ENCODE measurements at places on chromosomes 16 and 17.

DNA sequence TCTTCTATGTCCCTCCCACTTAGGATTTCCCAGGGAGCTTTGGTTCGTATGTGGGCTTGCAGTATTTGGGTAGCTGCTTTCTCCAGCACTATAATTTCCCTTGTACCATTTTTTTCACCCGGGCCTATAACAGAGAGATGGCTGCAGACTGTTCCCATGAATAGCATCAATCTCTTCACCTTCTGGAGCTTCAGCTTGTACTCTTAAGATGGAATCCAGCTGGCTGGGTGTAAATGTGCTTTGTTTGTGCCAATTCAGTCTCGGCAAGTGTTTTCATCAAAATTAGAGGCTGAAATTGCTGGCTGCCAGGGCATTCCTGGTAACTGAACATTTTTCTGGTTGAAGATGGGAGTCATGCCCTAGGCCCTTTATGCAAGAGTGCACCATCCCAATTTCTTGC, 12.2 kb upstream of the CPD start:
- no peak for DNase-seq

GRCh38 chr17:73639932-73640331, 4.3 kb downstream of the SDK2 start:
- no peak for DNase-seq

DNA sequence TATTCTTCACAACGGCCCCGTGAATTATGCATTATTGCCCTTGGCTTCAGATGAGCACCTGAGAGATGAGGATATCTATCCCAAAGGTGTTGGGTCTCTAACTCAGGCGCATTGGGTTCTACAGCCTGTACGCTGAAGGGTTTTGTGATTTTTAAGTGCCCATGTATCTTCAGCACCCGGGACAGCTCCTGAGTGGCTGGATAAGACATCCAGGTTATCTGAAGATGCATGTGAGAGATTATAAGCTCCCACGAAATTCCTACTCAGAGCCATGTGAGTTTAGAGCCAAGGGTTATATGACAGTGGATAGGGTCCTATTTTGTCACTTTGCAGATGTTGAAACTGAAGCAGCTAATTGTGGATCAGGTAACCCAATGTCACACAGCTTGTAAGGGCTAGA, 612.3 kb upstream of the EEF2KMT start:
- peak; percentile 48 for DNase-seq

DNA sequence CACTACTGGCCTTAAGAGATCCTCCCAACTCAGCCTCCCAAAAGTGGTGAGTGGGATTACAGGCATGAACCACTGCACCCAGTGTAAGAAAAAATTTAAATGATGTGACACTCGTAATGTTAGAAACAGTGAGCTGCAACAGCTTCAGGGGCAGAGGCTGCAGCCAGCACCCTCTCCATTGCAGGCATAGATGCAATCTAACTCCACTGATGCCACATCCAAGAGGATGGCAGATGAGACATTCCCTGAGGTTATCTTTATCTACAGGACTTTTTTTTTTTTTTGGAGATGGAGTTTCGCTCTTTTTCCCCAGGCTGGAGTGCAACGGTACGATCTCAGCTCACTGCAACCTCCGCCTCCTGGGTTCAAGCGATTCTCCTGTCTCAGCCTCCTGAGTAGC, 19.9 kb downstream of the ZCCHC14 start:
- no peak for DNase-seq

DNA sequence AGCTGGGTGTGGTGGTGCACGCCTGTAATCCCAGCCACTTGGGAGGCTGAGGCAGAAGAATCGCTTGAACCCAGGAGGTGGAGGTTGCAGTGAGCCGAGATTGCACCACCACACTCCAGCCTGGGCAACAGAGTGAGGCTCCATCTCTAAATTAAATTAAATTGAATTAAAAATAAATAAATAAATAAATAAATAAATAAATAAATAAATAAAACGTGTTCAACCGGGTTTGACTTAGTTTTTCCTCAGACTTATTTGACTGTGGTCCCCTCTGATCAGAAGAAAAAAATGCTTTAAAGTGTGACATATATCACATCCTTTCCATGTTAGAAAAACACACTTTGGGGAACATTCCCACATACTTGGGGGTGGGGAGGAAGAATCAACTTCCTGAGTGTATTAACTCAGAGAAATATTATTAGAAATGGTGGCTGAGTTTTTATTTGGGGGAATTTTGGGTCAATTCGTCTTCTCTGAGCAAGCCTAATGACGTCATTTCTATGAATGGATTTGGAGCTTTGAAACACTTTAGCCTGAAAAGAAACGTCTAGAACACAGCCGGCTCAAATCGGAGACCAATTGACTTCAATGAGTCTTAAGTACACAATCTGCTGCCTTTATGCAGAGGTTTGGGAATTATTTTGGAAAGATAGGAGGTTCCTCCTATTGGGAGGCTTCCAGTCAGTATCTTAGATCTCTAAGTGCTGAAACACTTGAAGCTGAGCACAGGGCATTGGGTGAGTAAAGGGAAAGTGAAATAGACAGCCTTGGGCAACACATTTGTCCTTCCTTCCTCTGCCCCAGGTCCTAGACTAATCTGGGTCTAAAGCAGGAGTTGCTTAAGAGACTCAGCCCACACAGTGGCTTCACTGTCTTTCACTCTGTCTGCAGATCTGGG, 132.6 kb downstream of the PITPNC1 start:
- DNase-seq: no peak

- DNase-seq: no peak
Measured at GRCh38 chr16:48067388-48067787, 88.4 kb downstream of the ABCC12 start.

DNA sequence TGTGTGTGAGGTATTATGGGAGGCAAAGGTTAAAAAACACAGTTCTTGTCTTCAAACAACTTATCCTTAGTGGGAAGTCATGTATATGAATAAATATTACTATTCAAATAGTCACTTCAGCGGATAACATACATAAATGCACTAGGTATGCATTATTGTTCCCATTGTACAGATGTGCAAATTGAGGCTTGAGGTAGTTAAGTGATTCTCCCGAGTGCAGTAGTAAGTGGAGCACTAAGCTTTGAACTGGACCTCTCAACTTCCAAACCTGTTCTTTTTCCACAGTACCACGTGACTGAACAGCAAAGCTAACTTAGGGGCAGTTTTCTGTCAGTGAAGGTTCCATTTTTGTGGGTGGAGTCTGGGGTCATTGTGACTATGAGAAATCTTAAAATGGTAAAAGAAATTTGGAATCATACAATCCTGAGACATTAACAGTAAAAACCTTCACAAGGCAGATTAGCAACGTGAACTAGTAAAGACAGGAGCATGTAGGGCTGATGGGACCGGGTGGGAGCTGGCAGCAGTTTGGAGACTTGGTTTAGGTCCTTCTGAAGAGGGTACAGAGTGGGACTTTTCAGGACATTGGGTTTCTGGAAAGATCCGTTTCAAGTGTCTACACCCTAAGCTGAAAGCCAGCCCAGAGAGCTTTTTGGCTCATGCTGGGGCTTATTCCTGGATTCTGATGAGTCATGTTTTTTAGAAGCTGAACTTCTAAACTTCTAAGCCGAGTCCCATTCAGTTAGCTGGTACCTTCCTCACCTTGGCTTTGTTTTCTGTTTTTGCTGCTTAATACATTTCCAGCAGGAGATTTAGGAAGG, 204.9 kb downstream of the PRKCA start:
- no peak for DNase-seq

GRCh38 chr17:76276461-76277299, 11.5 kb downstream of the UBALD2 start:
- no peak for DNase-seq

- no peak for DNase-seq
Measured at GRCh38 chr17:50182783-50183420, 17.1 kb downstream of the SGCA start.

- DNase-seq: no peak
Measured at GRCh38 chr17:13346996-13347762, 254.6 kb downstream of the HS3ST3A1 start.

GRCh38 chr17:10063730-10064241, 134.6 kb downstream of the GAS7 start:
- DNase-seq: no peak

Data from osteocyte (in vitro differentiated cells).